ENCODE measurements at places on chromosomes 4 and X.

DNA sequence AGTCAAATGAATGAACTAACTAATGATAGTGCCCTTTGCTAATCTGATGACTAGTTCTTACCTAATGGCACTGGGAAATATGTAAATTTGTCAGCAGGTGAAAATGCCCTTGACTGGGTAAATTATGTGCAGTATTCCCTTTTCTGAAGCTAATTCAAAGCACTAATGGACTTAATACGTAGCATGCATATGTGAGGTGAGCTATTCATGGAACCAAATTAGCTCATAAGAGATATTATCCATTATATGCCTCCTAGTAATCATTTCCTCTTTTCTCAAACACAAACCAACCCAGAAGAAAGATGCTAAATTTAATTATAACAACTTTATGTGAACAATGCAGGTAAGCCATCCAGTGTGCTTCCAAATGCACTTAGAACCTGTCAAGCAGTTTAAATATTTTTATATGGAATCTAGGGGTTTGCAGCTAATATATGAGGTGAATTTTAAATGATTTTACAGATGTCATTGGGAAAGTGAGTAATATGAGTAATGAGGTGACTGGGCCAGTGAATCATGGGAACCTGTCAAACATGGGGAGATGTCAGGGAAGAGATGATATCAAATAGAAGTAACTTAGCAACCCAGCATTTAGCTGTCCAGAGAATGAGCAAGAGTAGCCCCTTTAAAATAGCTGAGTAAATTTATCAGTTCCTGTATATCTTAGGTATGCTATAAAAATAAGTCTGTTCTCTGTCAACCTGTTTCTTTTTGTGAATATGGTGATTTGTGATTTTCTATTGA, 315.0 kb downstream of the AFF2 start:
- DNase-seq, result no peak

GRCh38 chr4:102533904-102534303, 32.7 kb downstream of the NFKB1 start:
- DNase-seq, result no peak

GRCh38 chrX:47209508-47210238, 8.8 kb upstream of the CDK16 start:
- DNase-seq, result no peak

- no peak for DNase-seq
Observed at GRCh38 chr4:79065262-79065661, 126.0 kb upstream of the PAQR3 start.

- no peak for DNase-seq
Observed at GRCh38 chr4:16062601-16063000, 21.2 kb downstream of the PROM1 start.

DNA sequence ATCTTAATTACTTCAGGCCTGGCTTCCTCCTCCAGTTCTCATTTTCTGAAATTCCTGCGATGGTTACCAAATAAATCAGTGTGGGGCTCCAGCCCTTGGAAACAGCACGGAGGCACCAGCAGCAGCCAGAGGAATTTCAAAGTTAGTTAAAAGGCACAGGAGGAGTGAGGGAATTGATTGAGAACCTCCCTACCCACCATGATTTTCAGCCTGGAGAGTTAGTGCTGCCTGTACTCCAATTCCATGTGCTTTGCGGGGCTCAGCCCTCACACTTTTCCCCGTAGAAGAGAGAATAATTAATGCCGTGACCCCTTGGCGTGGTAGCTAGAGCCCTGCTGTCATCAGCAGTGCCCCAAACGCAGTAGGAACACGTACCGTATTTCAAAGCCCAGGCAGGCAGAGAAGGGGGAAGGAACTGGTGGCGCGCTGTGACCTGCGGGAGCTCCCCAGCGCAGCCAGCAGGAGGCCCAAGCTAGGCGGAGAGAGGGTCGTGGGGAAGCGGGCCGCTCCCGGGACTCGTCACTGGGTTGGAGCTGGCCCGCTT, 84.0 kb upstream of the IGFBP7 start:
- DNase-seq, result no peak

GRCh38 chr4:163284304-163284703, 48.1 kb downstream of the NPY1R start:
- no peak for DNase-seq

DNA sequence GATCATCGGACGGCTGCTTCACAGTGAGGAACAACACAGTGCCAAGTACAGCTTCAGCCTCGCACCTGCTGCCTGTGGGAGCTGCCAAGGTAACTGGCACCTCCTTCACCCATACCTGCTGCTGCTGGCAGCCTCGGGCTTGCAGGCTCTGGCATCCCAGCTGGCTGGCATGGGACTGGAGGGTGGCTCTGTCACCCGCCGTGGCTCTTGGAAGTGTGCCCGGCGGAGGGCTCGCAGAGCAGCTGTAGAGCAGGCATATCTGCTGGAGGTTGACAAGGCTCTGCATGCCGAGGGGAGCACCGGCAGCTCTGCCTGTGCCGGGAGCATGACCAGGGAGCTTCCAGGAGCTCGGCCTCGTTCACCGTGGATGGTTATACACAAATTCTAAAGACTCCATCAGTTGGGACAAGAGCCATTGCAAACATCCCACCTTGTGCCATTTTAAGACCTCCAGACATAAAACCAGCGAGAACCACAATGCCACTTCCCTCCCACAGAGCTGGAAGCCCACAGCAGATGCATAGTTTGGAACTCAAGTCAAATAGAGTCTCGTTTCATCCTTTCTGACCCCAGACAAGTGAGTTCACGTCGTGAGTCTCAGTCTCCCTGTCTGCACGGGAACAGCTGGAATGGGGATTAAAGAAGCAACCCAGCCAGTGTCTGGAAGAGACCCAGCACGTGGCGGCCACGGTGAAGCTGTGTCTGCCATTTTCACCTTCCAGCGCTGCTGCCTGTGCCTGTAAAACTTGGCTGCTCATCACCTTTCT, 84.3 kb upstream of the PSAPL1 start:
- DNase-seq, result no peak

DNA sequence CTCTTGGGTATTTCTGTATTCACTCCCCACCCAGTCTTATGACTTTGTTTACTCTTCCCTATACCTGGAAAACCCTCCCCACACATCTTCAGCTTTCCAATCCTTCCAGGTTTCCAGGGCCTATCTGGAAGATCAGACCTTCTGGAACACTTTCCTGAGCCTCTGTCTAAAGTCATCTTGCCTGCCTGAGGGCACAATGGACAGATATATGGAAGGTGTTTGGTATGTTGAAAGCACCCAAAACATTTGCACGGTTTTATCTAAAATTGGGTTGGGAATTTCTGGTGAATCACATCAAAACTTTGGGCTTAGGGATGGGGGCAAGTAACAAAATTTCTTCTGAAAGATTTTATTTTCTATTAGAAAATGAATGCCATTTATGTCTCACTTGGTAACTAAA, 16.0 kb downstream of the CLDN2 start:
- no peak for DNase-seq

DNA sequence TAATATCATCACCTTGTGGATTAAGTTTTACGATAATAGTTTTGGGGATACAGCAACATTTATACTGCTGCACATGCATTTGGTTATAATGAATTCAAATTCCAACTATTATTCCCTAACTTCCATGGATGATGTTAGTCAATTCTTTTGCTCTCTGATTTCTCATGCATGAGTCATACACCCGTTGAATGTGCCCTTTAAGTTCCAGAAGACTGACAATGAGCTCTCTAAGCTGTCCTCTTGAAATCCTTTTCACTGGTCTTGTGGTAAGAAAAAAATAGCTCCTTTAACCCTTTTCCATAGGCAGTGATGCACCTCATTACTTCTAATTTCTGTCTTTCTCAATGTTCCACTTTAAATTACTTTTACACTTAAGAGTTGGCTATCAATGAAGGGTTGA, 1095.2 kb upstream of the POU3F4 start:
- no peak for DNase-seq

GRCh38 chrX:12894074-12895030, 12.1 kb upstream of the TLR8 start:
- no peak for DNase-seq

GRCh38 chrX:135000516-135000915, 9.7 kb downstream of the SMIM10 start:
- no peak for DNase-seq

DNA sequence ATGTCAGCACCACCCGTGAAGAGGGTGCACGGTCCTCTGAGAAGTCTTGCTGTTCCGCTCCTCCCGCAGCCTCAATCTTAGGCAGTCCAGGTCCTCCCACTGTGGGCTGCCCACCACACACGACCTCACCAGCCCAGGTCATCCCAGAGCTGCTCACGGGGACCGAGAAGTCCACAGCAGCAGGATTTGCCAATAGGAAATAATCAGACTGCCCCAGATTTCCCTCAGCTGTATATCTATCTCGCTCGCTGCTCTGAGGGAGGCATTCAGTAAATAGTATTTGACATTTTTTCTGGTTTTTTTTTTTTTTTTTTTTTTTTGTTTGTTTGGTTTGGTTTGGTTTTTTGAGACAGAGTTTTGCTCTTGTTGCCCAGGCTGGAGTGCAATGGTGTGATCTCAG, 83.8 kb downstream of the STOX2 start:
- no peak for DNase-seq

DNA sequence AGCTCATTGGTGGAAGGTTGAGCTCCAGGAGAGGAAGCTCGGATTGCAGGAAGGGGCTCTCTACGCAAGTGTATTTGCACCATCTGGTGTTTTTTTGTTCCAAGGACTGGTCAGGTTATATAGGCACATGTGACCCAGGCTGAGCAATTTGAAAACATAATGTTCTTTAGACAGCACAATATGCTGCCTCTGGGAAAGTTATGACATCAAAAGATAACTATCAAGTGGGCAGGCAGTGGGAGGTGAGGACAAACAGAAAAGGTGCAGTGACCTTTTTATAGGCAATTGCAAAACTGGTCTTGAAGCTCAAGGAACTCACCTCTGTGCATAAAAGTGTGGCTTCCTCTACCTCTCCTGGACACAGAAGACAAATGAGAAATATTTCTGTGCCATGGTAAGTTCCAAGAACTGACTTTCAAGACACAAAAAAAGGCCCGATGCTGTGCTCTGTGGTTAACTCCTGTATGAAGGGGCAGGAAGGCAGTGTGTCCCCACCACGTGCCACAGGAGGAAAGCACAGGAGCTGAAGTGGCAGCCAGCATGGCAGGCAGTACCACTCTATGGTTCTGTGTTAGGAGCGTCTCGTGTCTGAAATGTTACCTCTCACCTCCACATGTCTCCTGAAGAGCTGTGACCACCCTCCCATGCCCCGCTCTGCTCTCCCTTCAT, 128.6 kb downstream of the SHROOM3 start:
- DNase-seq, result no peak

GRCh38 chrX:93319609-93320008, 353.8 kb downstream of the NAP1L3 start:
- DNase-seq, result no peak

GRCh38 chrX:44903107-44903506, 30.1 kb downstream of the KDM6A start:
- no peak for DNase-seq
